ENCODE measurements at places on chromosomes 2 and 18.

DNA sequence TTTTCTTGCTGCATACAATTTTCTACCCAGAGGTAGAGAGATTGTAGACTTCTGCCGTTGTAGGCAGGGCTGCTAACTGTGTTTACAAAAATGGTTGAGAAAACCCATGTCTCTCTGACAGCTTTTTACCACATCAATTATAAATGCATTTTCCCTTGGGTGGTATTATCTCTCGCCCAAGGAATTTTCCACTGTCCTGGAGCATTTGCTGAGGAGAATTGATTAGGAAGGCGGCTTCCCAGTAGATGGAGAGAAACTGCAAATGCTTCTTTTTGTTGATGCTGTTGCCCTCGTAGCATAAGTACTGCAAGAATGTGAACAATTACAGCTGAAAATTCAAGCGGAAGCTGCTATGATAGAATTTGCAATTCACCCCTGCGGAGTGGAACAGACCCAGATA is 1007.7 kb upstream of the KLHL29 start:
- DNase-seq: no peak

GRCh38 chr18:62741118-62741566 is 25.8 kb downstream of the PHLPP1 start:
- DNase-seq: no peak

- DNase-seq: no peak
Measured at GRCh38 chr2:96145848-96146152, 560 bp upstream of the DUSP2 start.

GRCh38 chr2:124824441-124824840 is 799.4 kb downstream of the CNTNAP5 start:
- DNase-seq: no peak

DNA sequence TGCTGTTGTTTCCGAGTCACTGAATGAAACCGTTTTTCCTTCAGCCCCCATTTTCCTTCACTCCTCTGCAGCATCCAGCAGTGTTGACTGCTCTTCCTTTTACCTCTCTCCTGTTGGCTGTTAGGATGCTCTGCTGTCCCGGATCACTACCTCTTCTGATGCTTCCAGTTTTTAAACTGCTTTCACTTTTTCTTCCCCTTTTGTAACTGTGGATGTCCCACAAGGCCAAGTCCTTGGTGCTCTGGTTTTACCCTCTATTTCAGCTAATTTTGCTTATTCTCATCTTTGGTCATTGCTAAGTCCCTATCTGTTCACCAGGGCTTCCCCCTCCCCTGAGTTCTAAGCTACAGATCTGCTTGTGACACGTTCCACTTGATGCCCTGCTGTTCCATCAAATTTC is 39.4 kb upstream of the MAP4K3 start:
- DNase-seq: no peak

GRCh38 chr18:21686282-21687105 is 18.1 kb downstream of the ABHD3 start:
- DNase-seq: no peak

DNA sequence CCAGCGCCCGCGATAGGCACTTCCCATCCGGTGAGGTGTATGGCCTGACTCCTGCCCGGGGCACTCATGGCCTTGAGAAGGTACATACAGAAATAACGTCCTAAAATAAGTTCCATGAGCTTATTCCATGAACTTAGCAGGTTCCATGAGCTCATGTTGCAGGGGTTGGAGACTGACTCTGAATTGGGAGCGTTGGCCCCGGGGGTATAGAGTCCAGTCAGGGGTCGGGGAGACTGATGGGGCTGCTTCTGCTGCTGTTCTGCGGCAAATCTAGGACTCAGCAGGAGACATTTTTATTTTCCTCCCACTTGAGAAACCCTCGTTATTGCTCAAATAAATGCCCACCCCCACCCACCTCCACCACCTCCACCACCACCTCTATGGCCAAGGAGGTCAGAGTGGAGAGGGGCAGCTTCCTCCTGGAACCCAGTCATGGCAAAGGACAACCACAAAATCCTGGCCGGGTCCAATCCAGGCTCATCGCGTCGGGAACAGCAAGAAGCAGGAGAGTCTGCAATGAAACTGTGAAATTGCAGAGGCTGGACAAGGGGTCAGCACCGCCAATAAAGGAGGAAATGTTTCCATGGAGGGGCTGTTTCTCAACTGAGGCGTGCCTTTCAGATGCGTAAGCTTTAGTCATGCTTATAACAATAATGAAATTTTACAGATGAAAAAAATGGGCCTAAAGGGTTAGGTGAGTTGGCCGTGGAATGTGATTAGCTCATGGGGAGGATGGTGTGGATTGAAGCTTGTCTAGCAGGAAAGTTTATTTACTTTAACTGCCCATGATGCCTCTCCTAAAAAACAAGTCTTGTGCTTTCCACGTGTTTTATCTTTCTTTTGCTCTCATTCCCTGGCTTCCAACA is 136.6 kb upstream of the ALKAL2 start:
- DNase-seq: no peak

DNA sequence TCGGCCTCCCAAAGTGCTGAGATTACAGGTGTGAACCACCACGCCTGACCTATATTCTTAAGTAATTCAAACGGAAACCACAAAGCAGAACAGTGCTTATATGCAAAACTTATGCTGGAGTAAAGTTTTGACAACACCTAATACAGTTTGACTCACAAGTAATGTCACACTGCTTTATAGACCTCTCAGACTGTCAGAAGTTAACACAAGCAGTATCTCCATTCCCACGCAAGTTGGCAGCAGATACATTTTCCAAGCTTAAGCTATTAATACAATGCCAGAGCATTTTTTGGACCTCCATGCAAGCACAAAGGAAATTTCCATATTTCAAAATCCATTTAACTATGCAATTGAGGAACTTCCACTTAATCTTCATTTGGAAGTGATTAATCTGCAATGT is 21.0 kb upstream of the SANBR start:
- DNase-seq: no peak

- no peak for DNase-seq
Measured at GRCh38 chr2:173590276-173590861, 235.7 kb downstream of the CDCA7 start.

- no peak for DNase-seq
Measured at GRCh38 chr2:216565956-216566355, 67.3 kb upstream of the IGFBP2 start.

- DNase-seq: no peak
Measured at GRCh38 chr2:147559070-147559725, 285.6 kb upstream of the ACVR2A start.

DNA sequence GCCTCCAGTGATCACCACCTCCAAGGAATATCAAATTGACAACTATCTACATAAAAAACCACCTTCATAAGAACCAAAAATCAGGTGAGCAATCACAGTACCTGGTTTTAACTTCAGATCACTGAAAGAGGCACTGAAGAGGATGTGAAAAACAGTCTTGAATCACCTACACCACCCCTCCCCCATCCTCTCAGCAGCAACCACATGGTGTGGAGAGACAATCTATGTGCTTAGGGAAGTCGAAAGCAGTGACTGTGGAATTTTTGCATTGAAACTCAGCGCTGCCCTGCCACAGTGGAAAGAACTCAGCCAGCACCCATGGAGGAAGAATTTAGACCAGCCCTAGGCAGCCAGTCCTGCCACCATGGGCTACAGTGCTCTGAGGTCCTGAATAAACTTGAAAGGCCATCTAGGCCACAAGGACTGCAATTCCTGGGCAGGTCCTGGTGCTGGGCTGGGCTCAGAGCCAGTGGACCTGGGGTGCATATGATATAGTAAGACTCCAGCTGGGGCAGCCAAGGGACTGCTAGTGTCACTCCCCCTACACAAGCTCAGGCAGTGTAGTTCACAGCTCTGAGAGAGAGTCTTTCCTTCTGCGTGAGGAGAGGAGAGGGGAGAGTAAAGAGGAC is 75.6 kb downstream of the ATL2 start:
- DNase-seq: no peak

- no peak for DNase-seq
Measured at GRCh38 chr18:76446321-76447257, 48.5 kb downstream of the ZNF516 start.

DNA sequence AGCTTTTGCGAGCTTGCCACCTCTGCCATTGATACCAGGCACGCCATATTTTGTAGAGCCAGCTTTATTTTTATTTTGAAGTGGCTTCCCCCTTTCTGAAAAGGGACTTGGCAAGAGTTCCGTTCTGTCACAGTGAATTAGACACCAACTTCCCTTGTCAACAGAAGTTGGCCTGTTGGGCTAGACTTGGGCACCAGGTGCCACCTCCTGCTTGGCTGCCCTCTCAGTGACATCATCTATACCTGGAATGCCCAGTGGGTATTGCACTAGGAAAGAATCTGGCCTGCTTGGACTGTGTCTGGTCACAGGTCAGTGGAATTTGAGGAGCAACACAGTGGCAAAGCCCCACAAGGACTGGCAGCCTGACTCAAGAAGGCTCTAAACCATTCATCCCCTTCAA is 101.0 kb downstream of the BCL2L11 start:
- no peak for DNase-seq

DNA sequence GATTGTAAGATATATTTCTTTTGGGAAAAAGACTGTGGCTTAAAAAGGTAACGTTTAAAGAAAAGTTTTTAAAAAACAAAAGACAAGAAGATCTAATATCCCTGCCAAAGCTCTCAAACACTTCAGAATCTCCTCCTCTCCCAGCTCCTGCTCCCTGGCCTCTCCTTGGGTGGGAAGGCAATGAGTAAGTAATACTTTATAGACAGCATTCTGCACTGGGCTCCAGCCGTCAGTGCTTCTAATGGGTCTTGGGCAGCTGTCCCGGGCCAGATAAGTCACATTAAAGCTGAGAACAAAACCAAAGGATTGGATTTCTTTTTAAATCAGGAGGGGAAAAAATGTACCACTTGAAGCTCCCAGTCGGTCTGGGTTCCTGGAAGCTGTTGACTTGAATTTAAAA is 133.7 kb downstream of the ALPK2 start:
- DNase-seq: no peak

DNA sequence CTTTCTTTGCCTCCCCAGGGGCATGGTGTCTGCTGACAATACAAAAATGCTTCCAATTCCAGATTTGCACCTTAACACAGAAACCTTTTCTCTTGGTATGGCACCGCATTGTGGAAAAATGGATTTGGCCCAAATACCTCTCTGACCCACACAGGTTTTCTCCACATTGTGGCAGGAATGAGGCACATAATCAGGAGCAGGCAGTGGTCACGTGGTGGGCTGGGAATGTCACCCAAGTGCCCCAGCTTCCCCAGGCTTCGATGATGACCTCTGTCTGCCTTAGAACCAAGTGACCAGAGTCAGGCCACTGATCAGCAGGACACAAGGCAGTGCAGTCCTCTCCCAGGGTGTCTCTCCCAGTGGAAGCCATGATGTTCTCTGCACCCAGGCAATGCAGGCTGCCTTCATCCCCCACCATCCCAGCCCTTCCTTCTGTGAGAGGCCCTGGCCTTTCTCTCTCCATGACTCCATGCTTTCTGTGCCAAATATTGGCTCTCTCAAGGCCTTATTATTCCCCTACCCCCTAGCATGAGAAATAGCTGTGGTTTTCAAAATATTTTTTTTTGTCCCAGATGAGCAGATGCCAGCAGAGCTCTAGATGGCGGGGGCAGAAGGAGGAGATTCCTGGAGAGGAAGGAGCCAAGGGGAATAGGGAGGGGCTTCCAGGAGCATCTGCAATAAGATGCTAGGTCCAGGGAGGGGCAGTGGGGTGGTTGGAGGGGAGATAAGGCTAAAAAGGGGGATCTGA is 198.9 kb downstream of the ACKR3 start:
- DNase-seq: no peak

DNA sequence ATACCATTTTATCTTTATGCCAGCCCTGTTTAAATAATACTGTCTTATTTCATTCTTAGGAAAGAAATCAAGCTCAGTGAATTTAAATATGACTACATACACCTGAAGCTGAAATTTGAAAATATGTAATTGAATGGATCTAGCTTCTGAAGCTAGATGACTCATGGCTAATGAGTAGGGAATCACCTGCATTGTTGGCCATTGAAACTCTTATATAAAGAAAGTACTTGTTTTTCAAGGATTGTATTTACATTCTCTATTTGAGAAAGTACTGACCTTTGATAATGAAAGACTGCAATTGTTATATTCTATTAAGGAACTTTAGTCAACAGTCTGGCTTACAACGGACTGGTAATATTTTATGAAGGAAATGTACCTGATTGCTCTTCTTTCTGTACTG is 346.7 kb upstream of the LRATD1 start:
- DNase-seq: no peak

DNA sequence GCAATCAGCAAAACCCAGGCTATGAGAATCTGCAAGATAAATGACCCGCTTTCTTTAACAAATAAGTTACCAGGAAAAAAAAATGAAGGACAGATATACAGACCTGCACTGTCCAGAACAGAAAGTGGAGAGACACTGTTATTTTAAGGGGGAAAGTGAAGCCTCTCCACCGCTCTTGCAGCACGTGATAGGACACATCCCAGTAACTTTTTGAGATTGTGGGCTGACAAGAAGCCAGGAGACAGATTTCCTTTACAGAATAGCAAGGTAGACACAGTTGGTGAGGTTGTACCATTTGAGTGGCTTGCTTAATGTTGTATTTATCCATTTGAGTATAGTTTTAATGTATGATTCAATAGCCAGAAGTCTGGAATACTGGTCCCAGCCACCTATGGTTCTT is 13.0 kb downstream of the TMEM169 start:
- no peak for DNase-seq

DNA sequence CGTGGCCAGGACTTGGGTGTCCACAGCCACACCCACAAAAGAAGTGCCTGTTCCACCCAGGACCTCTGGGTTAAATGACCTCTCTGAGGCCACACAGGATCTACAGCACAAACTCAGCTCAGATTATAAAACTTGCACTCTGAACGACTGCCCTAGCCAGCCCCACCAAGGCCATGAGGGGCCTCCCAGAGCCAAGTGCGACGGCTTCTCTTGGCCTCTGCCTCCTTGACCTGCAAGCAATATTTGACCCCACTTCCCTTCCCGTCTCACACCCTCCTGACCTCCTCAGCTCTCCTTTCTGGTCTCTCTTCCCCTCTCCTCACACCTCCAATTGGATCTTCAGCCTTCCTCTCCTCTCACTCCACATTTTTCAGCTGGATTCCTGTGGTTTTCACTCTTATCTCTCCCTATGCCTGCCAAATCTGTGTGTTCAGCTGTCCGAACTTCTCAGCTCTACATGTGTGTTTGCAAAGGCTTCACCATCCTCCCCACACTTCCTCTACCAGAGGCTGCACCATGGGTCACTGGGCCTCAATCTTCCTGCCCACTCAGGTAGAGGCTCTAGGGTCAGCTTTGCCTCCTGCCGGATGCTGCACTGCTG is 25.3 kb upstream of the STEAP3 start:
- DNase-seq: no peak

Data from activated T-cell treated with anti-CD3 and anti-CD28 coated beads for 1 hour (primary cell).